Activated CD8-positive, alpha-beta memory T cell treated with anti-CD3 and anti-CD28 coated beads for 1 hour (primary cell): ENCODE measurements at places on chromosomes 12 and 14.

- DNase-seq = no peak
These were observed 146.7 kb downstream of the ACSS3 start for GRCh38 chr12:81224626-81225025.

DNA sequence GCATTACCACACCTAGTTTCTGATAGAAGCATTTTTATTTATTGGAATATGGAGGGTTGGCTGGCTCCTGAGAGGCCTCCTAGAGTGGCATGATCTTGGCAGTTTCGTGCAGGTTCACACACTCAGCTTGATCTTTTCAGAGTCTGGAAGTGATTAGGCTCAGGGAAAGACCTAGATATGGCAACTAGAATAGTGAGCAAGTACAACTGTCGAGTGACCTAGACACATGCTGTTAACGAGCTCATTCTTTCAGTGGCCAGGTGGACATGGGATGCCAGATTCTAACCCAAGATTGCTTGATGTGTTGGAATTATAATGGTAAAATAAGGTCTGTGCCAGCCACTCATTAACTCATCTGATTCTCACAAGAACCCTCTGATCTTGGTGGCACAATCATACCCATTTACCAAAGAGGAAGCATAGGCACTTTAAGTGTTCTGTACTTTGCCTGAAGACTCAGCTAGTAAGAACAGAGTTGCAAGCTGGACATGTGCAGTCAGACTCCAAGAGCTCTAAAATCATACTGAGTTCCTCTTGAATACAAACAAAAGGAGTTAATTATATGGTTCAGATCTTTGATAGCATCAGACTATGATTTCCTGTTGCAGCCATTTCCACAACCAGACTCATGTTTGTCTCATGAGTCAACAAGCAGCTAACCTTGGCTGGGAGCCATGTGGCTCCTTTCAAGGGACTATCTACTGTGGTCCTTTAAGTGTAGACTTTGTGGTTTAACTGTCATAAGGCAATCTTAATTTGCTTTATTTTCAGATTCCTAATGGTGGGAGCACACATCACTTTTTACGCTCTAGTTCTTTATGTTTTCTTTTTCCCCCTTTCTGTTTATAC, 144.2 kb downstream of the PLEKHA5 start:
- DNase-seq = peak; percentile 35

- DNase-seq = no peak
These were observed 1092.3 kb downstream of the AACS start for GRCh38 chr12:126157575-126157966.

- no peak for DNase-seq
These were observed 25.0 kb downstream of the ELK3 start for GRCh38 chr12:96218989-96219678.

- no peak for DNase-seq
These were observed 31.2 kb upstream of the KLC1 start for GRCh38 chr14:103597623-103598377.

DNA sequence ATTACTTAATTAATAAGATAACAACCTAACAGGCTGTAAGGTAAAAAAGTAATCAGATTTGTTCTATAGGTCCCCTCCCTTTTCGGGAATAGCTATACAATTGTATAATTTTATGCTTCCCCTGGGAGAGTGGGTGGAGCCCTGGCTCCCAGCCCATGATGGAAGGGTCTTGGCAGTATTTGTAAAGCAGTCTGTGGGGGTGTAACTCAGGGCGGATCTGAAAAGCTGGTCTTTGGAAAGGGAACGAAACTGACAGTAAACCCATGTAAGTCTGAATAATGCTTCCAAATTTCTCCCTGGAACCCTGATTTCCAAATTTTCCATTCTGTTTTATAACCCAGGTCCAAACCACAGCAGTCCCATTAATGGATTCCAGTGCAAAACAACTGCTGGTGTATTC, 110.4 kb downstream of the DAD1 start:
- no peak for DNase-seq

- DNase-seq = no peak
These were observed 721.5 kb downstream of the SLC16A7 start for GRCh38 chr12:60317361-60317760.
